ENCODE measurements at places on chromosomes 12 and 14. TPM values are rescaled to one million over a fixed set of nuclear protein-coding genes. Genes with fewer than 3 reads are reported as not detected.

KRT83 gene
- not detected for polyA plus RNA-seq

IQSEC3 gene
- 9.9 TPM for polyA plus RNA-seq

NKX2-1 gene
- not detected for polyA plus RNA-seq

CLEC1A gene
- 2.8 TPM for polyA plus RNA-seq

BMAL2 gene
- 7.1 TPM for polyA plus RNA-seq

SVOP gene
- polyA plus RNA-seq: 0.06 TPM

RAN gene
- 701 TPM for polyA plus RNA-seq

CLIP1 gene
- polyA plus RNA-seq: 33.1 TPM

CKAP4 gene
- polyA plus RNA-seq: 110 TPM

ADCY4 gene
- 15.8 TPM for polyA plus RNA-seq

DAO gene
- polyA plus RNA-seq: 1.8 TPM

PTHLH gene
- polyA plus RNA-seq: 0.52 TPM

NANOG gene
- polyA plus RNA-seq: 0.11 TPM

FGF23 gene
- polyA plus RNA-seq: not detected

MTA1 gene
- polyA plus RNA-seq: 71.1 TPM

KRT73 gene
- polyA plus RNA-seq: not detected

VWF gene
- polyA plus RNA-seq: 11.0 TPM

DNA sequence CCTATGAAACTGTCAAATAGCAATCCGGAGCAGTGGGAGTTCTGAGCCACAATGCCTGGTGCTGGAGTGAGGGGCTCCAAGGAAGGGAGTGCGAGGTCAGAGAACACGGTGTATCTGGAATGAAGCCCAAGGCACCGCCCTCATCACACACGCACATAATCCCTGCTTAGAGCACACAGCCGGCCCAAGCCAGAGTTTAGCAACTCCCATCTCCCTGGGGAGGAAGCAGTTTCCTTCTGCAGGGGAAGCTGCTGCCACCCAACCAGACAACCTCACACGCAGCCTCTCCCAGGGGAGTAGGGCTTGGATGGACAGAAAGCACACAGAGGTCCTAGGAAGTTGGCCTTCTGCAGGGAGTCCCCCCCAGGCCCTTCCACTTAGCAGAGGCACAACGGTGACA lies 31.3 kb downstream of the ACTN1 start:
- DNase-seq: no peak

GRCh38 chr12:124583854-124584253 lies 16.4 kb upstream of the NCOR2 start:
- DNase-seq: no peak

- DNase-seq: no peak
Measured at GRCh38 chr14:51458563-51458955, 193.2 kb upstream of the FRMD6 start.

GRCh38 chr12:67952787-67953186 lies 36.5 kb upstream of the IFNG-AS1 start:
- no peak for DNase-seq

- no peak for DNase-seq
Measured at GRCh38 chr12:117090816-117091711, 8.2 kb downstream of the TESC start.

DNA sequence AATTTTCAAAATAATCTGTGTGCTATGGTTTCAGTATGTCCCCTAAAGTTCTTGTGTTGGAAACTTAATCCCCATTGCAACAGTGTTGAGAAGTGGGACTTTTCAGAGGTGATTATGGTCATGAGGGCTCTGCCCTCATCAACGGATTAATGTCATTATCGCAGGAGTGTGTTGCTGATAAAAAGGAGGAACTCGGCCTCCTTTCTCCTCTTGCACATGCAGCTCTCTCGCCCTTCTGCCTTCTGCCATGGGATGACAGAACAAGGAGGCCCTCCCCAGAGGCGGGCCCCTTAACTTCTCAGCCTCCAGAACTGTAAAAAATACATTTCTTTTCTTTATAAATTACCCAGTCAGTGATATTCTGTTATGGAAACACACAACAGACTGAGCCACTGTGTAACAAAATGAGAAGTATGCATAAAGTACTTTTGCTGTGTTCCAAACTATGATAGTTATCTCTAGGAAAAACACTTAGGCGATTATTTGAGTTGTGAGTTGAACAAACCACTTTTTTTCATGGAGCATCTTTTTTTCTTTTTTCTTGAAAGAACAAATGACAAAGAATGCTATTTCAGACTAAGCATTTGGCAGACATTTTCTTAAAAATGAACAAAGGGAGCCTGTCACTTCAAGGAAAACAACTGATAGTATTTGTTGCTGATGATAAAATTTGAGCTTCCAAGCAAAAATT lies 134.8 kb upstream of the FUT8 start:
- no peak for DNase-seq

DNA sequence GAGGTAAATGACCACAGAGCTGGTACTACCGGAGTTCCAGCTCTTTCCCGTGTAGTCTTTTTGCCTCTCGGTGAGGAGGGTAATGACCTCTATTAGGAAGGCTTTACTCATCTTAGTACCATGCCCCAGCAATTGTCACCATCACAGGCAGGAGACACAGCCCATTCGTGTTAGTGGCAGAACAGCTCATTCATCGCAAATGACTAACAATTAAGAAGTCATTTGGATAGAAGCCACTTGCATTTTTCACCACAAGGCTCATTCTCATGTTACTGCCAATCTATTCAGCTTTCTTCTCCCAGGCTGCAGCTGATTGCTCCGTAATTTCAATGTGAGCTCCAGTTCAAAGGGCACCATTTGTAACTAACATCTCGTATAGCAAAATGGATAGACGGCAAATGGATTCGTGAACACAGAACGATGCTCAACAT lies 718.8 kb upstream of the TMEM132C start:
- no peak for DNase-seq

GRCh38 chr12:72236071-72236705 lies 36.0 kb upstream of the TRHDE start:
- DNase-seq: no peak

- no peak for DNase-seq
Measured at GRCh38 chr12:42716491-42716891, 126.9 kb upstream of the PRICKLE1 start.

GRCh38 chr14:24774187-24774915 lies 140.4 kb upstream of the GZMB start:
- no peak for DNase-seq

- DNase-seq: no peak
Measured at GRCh38 chr14:92400579-92401444, 77.8 kb downstream of the SLC24A4 start.

DNA sequence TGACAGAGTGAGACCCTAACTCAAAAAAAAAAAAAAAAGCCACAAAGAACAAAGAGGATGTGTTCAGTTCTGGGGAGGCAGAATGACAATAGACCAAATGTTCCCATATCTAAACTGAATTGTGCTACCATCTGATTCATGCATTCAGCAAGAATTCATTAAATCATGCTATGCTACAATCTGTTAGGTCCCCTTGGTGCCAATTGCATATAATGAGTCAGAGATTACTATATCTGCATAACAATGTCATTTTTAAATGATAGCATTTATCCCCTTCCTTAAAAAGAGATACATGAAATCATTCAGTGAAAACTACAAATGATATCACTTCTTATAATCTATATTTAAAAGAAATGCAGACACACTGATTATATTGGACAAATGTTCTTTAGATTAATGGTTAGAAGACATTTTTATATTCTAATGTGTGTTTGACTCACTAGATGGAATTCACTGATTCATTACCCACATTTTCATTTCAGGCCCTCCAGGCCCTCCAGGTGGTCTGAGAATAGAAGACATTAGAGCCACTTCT lies 207.6 kb upstream of the PDZRN4 start:
- no peak for DNase-seq

DNA sequence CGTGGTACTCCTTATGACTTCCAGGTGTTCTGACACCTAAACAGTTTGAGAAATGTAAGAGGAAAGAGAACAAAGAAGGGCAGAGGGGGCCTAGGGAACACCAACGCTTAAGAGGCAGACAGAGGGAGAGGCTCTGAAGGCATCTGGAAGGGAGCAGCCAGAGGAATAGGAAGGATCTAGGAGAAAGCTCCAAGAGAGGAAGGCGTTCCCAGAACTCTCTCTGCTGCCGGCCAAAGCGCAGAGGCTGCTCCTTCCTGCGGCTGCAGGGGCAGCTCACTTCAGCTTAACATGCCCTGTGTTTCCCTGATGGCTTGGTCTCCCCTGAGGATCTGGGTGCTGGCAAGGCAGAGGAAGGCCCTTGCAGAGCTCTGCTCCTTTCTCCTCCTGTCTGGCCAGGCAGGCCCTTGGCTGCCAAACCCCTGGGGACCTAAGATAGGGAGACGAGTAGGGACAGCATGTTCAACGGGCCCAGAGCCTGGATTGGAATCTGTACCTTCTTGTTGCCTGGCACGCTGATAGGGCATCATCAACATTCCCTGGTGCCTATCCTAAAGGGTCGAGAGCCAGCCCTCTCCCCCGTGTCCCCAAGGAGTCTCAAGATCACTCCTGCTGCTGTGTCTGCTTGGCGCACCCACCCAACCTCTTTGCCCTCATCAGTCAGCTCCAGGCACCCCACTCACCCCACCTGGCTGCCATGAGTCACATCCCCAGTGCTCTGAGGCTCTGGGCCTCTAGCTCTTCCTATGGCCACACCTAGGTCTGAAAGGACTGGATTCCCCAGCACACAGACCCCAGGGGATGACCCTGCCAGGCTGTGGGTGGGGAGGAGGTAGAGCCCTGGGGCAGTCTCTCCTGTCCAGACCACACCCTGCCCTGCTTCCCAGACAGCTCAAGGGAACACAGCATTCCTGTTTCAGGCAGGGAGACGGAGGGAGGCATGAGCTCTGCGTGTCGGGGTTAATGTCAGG lies 45.6 kb downstream of the LTBP2 start:
- no peak for DNase-seq

- DNase-seq: no peak
Measured at GRCh38 chr12:24750263-24750662, 198.6 kb downstream of the BCAT1 start.

DNA sequence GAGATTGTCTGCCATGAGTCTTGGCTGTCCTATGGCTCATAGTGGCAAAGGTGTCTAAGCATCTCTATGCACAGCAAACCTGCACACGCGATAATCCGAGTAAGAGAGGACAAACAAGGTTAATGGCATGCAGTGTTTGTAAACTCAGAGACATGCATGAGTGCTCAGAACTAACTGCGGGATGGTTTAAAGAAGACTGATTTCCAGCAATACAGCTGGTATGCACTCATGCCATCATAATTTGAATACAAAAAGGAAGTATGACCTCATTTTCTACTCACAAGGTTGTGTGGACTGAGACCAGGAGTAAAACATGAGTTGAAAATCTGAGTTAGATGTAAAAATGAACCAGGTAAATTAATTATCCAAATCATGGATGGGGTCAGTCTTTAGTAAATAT lies 16.6 kb upstream of the TCP11L2 start:
- no peak for DNase-seq

- no peak for DNase-seq
Measured at GRCh38 chr12:132282950-132283771, 46.2 kb downstream of the GALNT9 start.

GRCh38 chr14:44420226-44420625 lies 86.9 kb downstream of the FSCB start:
- DNase-seq: no peak

DNA sequence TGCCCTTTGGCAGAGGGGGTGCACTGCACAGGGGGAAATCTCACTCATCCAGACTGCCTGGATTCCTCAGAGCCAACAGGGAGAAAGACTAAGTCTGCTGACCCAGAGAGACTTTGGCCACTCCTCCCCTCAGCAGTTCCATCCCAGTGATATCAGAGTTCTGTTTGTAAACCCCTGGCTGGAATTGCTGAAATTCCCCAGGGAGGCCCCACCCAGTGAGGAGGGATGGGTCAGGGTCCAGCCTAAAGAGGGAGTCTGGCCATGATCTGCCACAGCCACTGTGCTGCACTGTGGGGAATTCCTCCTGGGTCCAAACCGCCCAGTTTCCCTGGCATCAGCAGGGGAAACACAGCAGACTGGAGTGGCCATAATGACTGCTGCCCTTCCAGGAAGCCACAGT lies 54.9 kb upstream of the USP15 start:
- no peak for DNase-seq

DNA sequence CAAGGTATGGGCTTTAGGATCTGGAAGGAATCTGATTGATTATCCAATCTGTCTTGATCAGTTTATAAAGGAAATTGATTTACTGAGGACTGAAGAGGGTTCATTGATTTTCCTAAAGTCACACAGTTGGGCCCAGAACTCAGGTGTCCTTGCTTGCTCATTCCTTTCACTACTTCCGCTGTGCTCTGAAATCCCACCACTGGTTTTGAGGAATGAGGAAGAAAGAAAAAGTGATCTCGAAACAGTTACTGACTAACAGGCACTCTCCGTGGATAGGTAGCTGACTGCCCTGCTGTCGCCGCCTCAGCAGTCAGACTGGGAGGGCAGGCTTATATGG lies at the start of gene FITM1:
FITM1 (plus strand) TSS at position 280 of the 337 bp plus-strand sequence. CDS start 905 bp downstream, outside the sequence.
- no peak for DNase-seq

- no peak for DNase-seq
Measured at GRCh38 chr14:78164226-78164853, 5.8 kb upstream of the NRXN3 start.

DNA sequence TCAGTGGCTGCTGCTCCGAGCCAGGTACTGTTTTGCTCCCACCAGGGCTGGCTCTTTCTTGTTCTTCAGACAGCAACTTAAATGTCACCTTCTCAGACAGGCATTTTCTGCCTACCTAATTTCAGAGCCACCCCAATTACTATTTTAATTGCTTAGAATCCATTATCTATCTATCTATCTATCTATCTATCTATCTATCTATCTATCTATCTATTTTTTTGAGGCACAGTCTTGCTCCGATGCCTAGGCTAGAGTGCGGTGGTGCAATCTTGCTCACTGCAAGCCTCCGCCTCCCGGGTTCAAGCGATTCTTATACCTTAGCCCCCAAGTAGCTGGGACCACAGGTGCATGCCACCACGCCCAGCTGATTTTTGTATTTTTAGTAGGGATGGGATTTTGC lies 58.5 kb downstream of the SPPL3 start:
- no peak for DNase-seq

GRCh38 chr12:86721713-86722397 lies 465.7 kb upstream of the MGAT4C start:
- DNase-seq: no peak

- DNase-seq: no peak
Measured at GRCh38 chr12:105222284-105222655, 13.7 kb downstream of the APPL2 start.

DNA sequence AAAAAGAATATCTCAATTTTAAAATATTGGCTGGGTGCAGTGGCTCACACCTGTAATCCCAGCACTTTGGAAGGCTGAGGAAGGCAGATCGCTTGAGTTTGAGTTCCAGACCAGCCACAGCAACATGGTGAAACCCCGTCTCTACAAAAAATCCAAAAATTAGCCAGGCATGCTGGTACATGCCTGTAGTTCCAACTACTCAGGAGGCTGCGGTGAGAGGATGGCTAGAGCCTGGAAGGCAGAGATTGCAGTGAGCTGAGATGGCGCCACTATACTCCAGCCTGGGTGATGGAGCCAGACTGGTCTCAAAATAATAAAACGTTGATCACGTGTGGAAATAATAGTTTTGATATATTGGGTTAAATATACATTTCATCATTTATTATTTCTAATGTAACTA lies 5.7 kb downstream of the MTRFR start:
- DNase-seq: no peak

- DNase-seq: no peak
Measured at GRCh38 chr12:118307069-118307954, 65.4 kb downstream of the TAOK3 start.

GRCh38 chr14:57388067-57388466 lies 2.3 kb upstream of the NAA30 start:
- no peak for DNase-seq

- no peak for DNase-seq
Measured at GRCh38 chr12:5458229-5459050, 26.5 kb downstream of the NTF3 start.

- DNase-seq: no peak
Measured at GRCh38 chr12:27199638-27200300, 44.3 kb upstream of the STK38L start.

- DNase-seq: no peak
Measured at GRCh38 chr12:43540470-43540869, 11.5 kb downstream of the ADAMTS20 start.

Measured in left renal cortex interstitium (tissue), 4 donors.